ENCODE measurements at places on chromosomes 1 and 21.

DNA sequence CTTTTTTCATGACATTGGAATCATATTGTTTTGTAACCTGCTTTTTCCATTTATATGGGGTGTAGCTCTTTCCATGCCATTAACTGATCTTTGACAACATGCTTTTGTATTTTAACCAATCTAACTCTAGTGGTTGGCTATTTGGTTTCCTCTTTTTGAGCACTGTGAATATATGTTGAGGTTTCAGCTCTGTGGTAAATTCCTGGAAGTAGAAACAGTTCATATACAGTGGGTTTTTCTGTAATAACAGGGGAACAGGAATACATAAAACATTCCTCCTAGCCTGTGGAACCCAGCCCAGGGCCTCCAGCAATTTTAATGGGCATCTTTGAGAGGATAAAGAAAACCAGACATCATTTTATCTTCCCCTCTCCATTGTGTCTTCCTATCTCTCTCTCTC is 17.4 kb downstream of the AZIN2 start:
- no peaks in the 10 kb centered on the region for H3K27me3 ChIP-seq
- no peak overlapping the region for H3K27ac ChIP-seq
- no peaks in the 10 kb centered on the region for H3K4me1 ChIP-seq
- DNase-seq = no peak

- no peaks in the 10 kb centered on the region for H3K36me3 ChIP-seq
- H3K4me3 ChIP-seq = no peak overlapping the region
- no peaks in the 10 kb centered on the region for H3K27me3 ChIP-seq
- H3K27ac ChIP-seq = no peak overlapping the region
Observed at GRCh38 chr1:224730540-224730939, 114.4 kb downstream of the CNIH3 start.

DNA sequence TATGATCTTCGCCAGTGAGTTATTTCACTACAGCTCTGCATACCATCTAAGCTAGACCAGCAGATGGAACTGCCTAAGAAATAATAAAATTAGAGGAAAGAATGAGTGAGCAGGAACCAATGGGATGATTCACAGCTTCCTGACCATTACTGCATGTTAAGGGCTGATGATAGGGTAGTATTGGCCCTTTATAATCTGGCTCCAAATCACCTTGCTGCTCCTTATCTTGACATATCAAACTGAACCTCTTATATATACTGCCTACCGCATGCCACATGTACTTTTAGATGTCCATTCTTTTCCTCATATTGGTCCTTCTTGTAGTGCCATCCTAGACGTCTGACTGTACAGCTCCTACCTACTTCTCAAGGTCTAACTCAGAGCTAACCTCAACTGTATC is 524.4 kb downstream of the DPYD start:
- H3K27me3 ChIP-seq = no peaks in the 10 kb centered on the region
- H3K36me3 ChIP-seq = no peaks in the 10 kb centered on the region
- no peaks in the 10 kb centered on the region for H3K4me1 ChIP-seq
- no peak for DNase-seq

DNA sequence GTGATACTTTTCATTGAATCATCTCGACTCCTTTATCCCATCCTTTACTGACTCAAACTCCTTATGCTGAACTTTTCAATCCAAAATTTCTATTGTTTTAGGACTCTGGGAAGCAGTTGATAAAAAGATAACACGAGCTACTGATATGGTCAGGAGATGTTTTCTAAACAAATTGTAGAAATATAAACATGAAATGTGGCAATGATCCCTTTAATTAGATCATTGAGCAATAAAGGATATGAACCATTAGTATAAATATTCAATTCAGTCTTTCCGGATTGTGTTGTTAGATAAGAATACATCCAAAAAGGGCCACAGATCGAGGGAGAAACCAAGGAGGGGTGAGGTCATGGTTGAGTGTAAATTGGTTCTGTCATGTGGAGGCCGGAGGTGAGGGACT is 88.4 kb downstream of the NID1 start:
- no peak overlapping the region for H3K4me3 ChIP-seq
- no peaks in the 10 kb centered on the region for H3K27me3 ChIP-seq
- peaks cover 21% of the 10 kb centered on the region for H3K36me3 ChIP-seq
- peaks cover under 1% of the 10 kb centered on the region for H3K4me1 ChIP-seq

DNA sequence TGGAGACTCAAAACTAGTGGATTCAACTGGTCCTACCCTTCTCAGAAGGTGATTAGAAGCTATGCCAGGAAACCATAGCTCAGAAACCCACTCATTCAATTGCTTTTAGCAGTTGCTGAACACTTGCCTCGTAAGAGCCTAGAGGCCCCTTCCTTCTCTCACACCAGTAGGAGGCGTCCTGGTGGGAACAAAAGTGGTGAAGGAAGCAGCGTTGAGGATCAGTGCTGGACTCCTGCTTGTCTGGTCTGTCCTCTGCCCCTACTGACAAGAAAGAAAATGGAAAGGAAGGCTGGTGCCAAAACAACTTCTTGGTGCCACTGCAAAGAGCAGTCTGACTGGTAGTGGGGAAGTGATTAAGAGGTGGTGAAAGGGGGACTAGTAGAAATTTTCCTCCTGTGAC is 269.7 kb downstream of the LMO4 start:
- no peaks in the 10 kb centered on the region for H3K27me3 ChIP-seq
- H3K4me3 ChIP-seq = no peak overlapping the region
- peaks cover 17% of the 10 kb centered on the region for H3K4me1 ChIP-seq
- no peaks in the 10 kb centered on the region for H3K36me3 ChIP-seq
- peak overlapping the region; percentile 30 for H3K27ac ChIP-seq

DNA sequence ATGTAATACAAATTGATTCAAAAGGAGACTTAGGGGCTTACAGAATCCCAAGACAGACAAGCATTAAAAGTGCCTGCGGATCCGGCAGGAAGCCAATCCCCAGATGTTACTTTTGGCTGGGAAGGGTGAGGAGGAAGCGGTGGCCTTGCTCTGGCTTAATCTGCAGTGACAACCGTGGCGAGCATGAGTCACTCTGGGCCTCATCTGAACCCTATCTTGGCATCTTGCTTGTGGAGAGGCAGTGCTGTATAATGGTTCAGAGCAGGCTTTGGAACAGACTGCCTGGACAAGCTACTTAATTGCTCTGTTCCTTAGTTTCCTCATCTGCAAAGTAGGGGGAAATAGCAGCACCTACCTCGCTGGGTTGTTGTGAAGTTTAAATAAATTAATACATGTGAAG is 74.1 kb downstream of the XCL2 start:
- peak; percentile 19 for DNase-seq
- no peak overlapping the region for H3K27ac ChIP-seq
- H3K4me1 ChIP-seq = peaks cover 10% of the 10 kb centered on the region
- no peak overlapping the region for H3K4me3 ChIP-seq
- H3K36me3 ChIP-seq = no peaks in the 10 kb centered on the region

DNA sequence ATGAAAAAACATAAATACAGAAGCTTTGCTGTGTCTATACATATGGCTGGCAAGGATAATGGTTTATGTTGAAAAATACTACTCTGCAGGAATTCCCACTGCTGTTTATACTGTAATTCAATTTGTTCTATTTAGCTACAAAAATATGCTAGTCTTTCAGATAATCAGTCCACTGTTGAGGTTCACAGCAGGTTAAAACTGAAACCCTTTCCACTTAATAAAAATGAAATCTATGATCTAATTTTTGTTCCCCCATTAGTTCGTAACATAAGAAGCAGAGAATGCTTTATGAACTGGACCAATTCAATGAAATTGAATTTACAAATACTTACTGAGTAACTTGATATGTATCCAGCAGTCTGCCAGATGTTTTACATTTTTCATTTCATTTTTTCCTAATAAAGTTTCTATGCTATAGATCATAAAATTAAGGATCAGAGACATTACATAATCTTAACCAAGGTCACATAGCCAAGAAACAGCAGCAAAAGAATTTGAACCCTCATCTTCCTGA is 360.1 kb upstream of the BEND5 start:
- H3K4me3 ChIP-seq = no peak overlapping the region
- no peaks in the 10 kb centered on the region for H3K4me1 ChIP-seq
- no peaks in the 10 kb centered on the region for H3K36me3 ChIP-seq
- DNase-seq = no peak

DNA sequence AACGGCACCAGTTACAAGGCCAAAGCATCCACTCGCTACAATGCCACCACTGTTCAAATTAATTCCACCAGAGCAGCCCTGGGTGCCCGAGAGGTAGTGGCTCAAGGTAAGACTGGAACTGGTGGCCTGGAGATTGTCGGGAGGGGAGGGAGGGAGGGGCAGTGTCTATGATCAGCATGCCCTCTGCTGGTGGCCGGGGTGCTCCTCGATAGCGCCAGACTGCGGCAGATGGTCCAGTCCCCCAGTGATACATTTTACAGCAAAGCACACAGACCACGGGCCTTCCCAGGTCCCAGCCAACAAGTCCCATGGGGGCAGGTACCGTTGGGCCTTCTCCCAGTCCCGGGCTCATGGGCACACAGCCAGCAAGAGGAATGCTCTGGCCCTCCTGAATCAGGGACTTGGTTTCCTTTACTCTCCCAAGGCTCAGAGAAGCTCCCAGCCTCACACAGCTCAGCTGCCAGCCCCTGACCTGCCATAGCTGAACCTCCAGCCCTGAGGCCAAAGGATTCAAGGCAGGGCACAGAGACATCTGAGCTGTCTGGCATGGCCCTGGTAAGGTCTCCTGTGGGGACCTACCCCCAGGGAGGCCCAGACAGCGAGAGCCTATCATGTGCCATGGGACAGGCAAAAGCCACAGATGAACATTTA is 15.3 kb downstream of the ACOT7 start:
- H3K4me1 ChIP-seq = no peaks in the 10 kb centered on the region
- H3K36me3 ChIP-seq = no peaks in the 10 kb centered on the region
- no peak for DNase-seq
- no peak overlapping the region for H3K4me3 ChIP-seq

- peak; percentile 13 for DNase-seq
- no peaks in the 10 kb centered on the region for H3K4me1 ChIP-seq
- H3K27ac ChIP-seq = no peak overlapping the region
Observed at GRCh38 chr1:108708691-108709660, 3.7 kb upstream of the FNDC7 start.

DNA sequence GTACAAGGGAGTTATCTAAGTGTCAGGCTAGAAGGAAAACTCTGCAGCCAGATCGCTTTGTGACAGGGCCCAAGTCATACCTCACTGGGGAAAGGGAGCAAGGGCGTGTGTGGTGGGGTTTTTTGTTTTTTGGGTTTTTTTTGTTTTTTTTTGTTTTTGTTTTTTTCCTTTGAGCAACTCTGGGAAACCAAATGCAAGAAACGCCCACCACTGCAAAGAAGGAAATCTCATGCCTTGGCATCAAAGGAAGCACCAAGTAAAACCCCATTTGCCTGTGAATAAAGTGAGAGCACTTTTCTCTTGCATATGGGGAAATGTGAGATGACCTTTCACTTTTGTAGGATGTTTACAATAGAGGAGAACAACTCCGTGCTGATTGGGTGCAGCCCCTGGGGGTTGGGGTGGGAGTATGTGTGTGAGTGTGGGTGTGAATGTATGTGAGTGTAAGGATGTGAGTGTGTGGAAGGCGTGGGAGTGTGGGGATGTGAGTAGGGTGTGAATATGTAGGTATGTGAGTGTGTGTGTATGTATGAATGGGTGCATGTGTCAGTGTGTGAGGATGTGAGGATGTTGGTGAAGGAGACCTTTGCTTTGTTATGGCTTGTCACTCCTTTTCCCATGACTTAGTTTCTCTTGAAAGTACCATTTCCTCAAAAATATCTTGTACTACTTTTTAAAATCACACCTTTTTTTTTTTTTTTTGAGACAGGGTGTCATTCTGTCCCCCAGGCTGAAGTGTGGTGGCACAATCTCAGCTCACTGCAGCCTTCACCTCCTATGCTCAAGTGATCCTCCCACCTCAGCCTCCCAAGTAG is 34.6 kb downstream of the IL12RB2 start:
- no peaks in the 10 kb centered on the region for H3K4me1 ChIP-seq
- H3K4me3 ChIP-seq = no peak overlapping the region
- no peaks in the 10 kb centered on the region for H3K27me3 ChIP-seq
- H3K36me3 ChIP-seq = no peaks in the 10 kb centered on the region
- DNase-seq = no peak
- H3K27ac ChIP-seq = no peak overlapping the region

GRCh38 chr1:169024800-169025271 is 81.7 kb upstream of the ATP1B1 start:
- H3K4me1 ChIP-seq = peaks cover 12% of the 10 kb centered on the region
- DNase-seq = peak; percentile 28
- H3K36me3 ChIP-seq = no peaks in the 10 kb centered on the region
- H3K4me3 ChIP-seq = no peak overlapping the region

DNA sequence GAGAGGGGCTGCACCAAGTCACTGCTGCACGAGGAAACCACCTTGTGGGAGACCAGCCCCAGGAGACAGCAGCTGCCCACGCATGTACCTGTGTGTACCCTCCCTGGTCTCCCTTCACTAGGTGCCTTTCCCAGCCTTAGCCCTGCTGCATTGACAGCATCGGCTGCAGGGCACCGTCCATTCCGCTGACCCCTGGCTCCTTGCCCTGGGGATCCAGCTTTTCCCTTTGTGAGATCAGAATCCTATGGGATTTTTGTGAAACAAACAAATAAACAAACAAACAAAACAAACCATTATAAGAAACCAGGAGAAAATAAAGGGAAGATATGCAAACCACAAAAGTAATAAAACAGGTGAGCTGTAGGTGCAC is 2.1 kb downstream of the STUM start:
- H3K27ac ChIP-seq = no peak overlapping the region
- H3K4me1 ChIP-seq = peaks cover 23% of the 10 kb centered on the region
- H3K36me3 ChIP-seq = no peaks in the 10 kb centered on the region
- no peak for DNase-seq
- H3K27me3 ChIP-seq = no peaks in the 10 kb centered on the region

- no peaks in the 10 kb centered on the region for H3K36me3 ChIP-seq
- no peaks in the 10 kb centered on the region for H3K27me3 ChIP-seq
- no peak for DNase-seq
- H3K4me1 ChIP-seq = no peaks in the 10 kb centered on the region
- H3K27ac ChIP-seq = no peak overlapping the region
Observed at GRCh38 chr1:185860311-185860710, 126.1 kb downstream of the HMCN1 start.

DNA sequence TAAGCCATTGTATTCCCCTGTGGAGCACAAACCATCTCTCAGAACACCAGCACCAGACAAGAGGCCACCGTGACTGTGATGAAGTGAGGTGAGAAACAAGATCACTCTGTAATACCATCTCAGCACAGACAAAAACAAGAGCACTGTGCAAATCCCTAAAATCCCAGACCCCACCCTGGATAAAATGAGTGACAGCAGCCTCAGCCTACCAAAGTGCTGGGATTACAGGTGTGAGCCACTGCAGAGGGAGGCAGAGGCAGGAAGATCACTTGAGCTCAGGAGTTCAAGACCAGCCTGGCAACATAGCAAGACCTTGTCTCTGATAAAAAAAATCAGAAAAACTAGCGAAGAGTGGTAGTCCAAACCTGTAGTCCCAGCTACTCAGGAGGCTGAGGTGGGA is 23.4 kb downstream of the SLC30A10 start:
- H3K27me3 ChIP-seq = no peaks in the 10 kb centered on the region
- H3K4me1 ChIP-seq = no peaks in the 10 kb centered on the region
- no peak for DNase-seq
- no peak overlapping the region for H3K4me3 ChIP-seq
- H3K36me3 ChIP-seq = no peaks in the 10 kb centered on the region

Measured in thyroid gland (tissue), 4 donors.